ENCODE measurements at places on chromosomes 1 and 21. TPM values are rescaled to one million over a fixed set of nuclear protein-coding genes. Genes with fewer than 3 reads are reported as not detected.

Gene SEMA4A
- 23.3 TPM for total RNA-seq

Gene VANGL2
- 17.8 TPM for total RNA-seq

Gene PTPRC
- total RNA-seq = 10.6 TPM

Gene CFAP141
- total RNA-seq = not detected

Gene CFHR5
- not detected for total RNA-seq

Gene SOAT1
- 18.7 TPM for total RNA-seq

Gene S100A2
- not detected for total RNA-seq

Gene NDUFS5
- total RNA-seq = 296 TPM

Gene FCAMR
- not detected for total RNA-seq
